ENCODE measurements at places on chromosomes 2 and 18.

- DNase-seq: no peak
These were observed 2.0 kb downstream of the CDH7 start for GRCh38 chr18:65752625-65753325.

DNA sequence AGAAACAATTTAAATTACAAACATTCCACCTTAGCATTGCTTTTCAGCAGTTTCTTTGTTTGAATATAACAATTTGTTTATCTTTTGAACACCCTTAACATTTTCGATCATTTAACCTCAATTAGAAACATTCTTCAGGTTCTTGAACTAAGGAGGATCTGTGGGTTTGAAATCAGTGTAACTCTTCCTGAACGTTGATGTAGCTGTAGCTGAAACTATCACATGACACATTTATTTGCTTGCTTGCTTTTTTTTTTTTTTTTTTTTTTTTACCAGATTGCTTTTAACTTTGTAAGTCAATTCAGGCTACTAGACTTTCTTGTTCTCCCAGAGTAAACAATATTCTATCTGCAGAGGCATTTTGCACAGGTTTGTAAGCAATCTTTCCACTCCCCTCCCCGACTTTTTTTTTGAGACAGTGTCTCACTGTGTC is 47.6 kb downstream of the GPD2 start:
- no peak for DNase-seq

GRCh38 chr2:217685255-217685605 is 317.6 kb downstream of the TNS1 start:
- no peak for DNase-seq

DNA sequence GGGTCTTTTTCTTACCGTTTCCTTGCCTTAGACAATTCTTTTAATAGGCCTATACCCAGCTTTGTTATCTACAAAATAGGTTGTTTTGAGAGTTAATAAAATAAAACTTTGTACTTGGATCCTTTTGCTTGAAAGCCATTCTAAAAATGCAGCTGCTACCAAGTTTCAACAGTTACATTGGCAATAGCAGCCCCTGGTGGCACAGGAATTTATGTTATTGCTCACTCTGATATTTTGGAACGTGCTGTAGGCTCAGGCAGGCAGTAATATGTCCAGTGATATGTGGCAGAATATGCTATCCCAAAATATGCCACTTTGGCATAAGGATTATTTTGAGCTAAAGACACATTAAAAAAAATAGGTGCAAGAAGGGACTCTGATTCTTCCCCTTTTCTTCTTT is 6.7 kb upstream of the COMMD1 start:
- no peak for DNase-seq

GRCh38 chr2:215579809-215580208 is 143.9 kb upstream of the FN1 start:
- no peak for DNase-seq

DNA sequence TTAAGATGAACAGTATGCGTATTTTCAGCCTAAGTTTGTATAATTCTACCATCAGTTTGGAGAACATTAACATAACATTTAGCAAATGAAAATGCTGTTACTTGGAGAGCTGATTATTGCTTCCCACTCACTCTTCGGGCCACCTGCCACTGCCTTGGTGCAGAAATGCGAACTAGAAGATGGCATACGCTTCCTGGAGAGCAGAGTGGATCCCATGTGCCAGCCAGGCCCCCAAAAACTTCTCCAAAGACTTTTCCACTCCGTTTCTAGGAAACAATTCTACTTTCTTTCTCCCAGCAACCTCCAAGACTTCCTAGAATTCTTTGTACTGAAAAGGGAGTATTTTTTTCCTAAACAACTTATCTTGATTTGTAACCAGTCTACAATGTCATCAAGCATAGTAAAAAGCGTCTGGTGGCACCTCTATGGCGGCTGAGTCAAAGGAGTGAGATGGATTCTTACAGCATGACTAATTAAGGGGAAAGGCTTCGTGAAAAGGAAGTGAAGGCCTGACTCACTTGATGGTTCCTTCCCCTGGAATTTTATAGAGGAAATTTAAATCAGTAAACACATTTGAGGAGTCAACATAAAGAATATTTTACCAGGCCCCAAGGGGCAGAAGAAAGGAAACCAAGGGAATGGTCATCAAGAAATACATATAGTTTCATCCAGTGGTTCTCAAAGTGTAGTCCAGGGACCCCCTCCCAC is 36.6 kb downstream of the FEZ2 start:
- no peak for DNase-seq

DNA sequence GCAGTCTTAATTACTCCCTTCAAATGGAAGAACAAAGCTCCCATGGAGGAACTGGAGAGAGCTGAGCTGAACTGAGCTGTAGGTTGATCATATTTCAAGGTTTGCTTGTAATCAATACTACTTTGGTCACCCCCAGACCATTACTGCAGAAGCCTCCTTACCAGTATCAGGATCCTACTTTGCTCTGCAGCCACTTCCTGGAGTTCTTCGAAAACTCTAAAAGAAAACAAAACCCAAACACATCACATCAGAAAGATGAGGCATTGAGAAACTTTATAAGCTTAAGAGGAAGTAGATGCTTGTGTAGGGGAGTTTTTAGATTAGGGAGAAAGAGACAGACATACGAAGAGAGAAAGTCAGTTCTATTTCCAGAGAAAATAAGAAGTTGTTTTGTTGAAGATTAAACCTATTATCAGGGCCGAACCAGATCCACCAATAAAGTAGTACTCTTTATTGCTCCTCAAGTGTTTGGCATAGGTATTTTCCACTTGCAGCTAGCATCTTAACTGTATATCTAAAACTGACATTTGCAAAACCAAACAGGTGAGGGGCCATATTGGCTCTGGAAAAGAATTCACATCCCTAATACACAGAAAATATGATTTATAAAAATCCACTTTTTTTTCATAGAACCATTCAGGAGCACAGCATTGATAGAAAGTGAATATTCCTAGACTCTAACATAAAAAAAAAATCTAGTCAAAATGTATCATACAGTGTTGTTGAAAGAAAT is 166.9 kb upstream of the KLF7 start:
- no peak for DNase-seq

DNA sequence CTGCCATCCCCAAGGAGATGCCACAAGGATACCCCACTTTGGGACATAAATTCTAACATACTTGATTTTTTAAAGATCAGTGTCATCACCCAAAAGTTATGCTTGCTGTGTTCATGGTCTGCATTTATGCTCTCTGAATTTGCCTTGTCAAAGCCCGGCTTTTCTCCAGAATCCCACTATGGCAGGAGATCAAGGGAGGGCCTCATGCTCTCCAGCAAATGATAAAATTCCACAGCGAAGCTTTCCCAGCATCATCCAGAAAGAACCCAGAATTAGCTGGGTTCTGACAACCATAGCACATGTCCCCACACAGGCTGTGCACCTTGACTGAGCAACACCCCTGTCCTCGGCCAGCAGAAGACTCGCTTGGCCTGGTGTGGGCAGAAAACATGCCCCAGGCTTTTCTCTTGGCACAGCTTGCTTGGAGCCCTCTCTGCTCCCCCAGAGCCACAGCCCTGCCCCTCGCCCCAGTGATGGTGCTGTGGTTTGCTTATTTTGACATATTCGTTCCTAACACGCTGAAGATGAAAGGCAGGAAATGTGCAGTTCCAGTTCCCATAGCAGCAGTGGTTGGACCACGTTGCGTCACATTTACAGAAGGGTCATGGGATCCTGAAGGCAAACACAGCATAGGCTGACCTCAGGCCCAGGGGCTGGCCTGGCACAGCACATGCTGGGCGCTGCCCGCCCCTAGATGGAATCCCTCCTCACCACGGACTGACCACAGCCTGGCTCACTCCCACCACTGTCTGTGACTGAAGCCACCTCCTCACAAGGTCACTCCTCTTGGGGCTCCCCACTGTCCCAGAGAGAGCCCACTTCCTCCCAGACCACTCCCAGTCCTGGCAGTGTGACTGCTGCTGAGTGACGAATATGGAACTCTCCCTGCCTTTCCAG is 14.1 kb upstream of the CHRNA1 start:
- peak; percentile 39 for DNase-seq

GRCh38 chr2:125456693-125457363 is 1199.1 kb upstream of the GYPC start:
- no peak for DNase-seq

GRCh38 chr2:5951471-5951870 is 259.3 kb downstream of the SOX11 start:
- no peak for DNase-seq

GRCh38 chr18:8930990-8931616 is 171.4 kb upstream of the NDUFV2 start:
- DNase-seq: no peak

- no peak for DNase-seq
These were observed 36.7 kb downstream of the SH3BP4 start for GRCh38 chr2:234988491-234988890.

GRCh38 chr2:6069381-6069780 is 377.2 kb downstream of the SOX11 start:
- no peak for DNase-seq

- DNase-seq: no peak
These were observed 880.4 kb downstream of the TRIB2 start for GRCh38 chr2:13597176-13597575.
